ENCODE measurements at places on chromosomes 7 and 10.
A peak's percentile ranks its signal among the peaks of the same experiment; 100 is the strongest.

GRCh38 chr7:81584667-81585066 is 185.2 kb downstream of the HGF start:
- no peak overlapping the region for H3K4me3 ChIP-seq
- DNase-seq: no peak
- H3K27me3 ChIP-seq: no peaks in the 10 kb centered on the region
- no peaks in the 10 kb centered on the region for H3K4me1 ChIP-seq
- no peak overlapping the region for H3K27ac ChIP-seq

GRCh38 chr7:48472640-48473039 is 301.4 kb downstream of the ABCA13 start:
- H3K4me3 ChIP-seq: no peak overlapping the region
- H3K27me3 ChIP-seq: no peaks in the 10 kb centered on the region

DNA sequence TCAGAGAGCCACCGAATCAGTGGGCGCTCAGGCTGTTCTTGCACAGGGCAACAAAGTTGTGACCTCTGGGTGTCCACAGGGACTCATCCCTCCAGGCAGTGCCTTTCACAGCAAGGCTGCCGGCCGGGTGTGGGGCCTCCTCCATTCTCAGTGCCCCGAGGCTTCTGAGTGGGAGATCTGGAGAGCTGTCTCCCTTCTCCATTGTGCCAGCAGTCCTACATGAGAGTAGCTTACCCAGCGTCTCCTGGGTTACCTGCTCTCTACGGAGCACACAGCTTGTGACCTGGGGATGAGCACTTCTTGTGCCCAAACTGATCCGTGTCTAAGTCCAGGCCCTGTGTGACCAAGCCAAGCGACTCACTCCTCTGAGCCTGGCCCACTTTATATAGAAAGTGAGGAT is 240.9 kb upstream of the GRB10 start:
- H3K36me3 ChIP-seq: no peaks in the 10 kb centered on the region
- no peak for DNase-seq
- H3K27me3 ChIP-seq: no peaks in the 10 kb centered on the region
- no peak overlapping the region for H3K27ac ChIP-seq
- H3K4me3 ChIP-seq: no peak overlapping the region
- no peaks in the 10 kb centered on the region for H3K4me1 ChIP-seq

DNA sequence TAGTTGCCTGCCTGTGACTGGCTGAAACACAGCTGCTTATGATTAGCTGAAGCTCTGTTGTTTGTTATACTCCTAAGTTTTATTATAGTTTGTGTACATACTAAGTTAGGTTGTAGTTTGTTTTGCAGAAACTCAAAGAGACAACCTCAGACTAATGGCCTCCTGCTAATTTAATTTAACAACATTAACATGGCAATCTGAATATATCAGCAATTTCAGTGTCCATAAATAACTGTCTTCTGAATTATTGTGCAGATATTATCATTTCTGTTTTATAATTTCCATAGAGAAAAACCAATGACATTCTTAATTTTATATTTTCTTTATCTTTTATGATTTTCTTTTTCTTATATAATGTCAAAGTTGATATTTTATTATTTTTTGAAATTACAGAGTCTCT is 298.1 kb upstream of the PLXDC2 start:
- no peak for DNase-seq
- no peak overlapping the region for H3K27ac ChIP-seq
- H3K36me3 ChIP-seq: no peaks in the 10 kb centered on the region
- no peaks in the 10 kb centered on the region for H3K4me1 ChIP-seq
- H3K27me3 ChIP-seq: no peaks in the 10 kb centered on the region

GRCh38 chr10:110265573-110266193 is 39.0 kb downstream of the SMNDC1 start:
- H3K27ac ChIP-seq: peak overlapping the region; percentile 85
- no peaks in the 10 kb centered on the region for H3K27me3 ChIP-seq
- no peak for DNase-seq
- no peak overlapping the region for H3K4me3 ChIP-seq
- H3K36me3 ChIP-seq: no peaks in the 10 kb centered on the region
- H3K4me1 ChIP-seq: peaks cover 69% of the 10 kb centered on the region

- DNase-seq: no peak
- no peaks in the 10 kb centered on the region for H3K36me3 ChIP-seq
- H3K4me1 ChIP-seq: no peaks in the 10 kb centered on the region
- no peak overlapping the region for H3K27ac ChIP-seq
Measured at GRCh38 chr10:6570893-6571292, 9.2 kb downstream of the PRKCQ start.

GRCh38 chr7:108611268-108611667 is 41.6 kb downstream of the DNAJB9 start:
- no peaks in the 10 kb centered on the region for H3K4me1 ChIP-seq
- no peaks in the 10 kb centered on the region for H3K36me3 ChIP-seq
- no peak overlapping the region for H3K27ac ChIP-seq
- H3K4me3 ChIP-seq: no peak overlapping the region
- H3K27me3 ChIP-seq: no peaks in the 10 kb centered on the region

DNA sequence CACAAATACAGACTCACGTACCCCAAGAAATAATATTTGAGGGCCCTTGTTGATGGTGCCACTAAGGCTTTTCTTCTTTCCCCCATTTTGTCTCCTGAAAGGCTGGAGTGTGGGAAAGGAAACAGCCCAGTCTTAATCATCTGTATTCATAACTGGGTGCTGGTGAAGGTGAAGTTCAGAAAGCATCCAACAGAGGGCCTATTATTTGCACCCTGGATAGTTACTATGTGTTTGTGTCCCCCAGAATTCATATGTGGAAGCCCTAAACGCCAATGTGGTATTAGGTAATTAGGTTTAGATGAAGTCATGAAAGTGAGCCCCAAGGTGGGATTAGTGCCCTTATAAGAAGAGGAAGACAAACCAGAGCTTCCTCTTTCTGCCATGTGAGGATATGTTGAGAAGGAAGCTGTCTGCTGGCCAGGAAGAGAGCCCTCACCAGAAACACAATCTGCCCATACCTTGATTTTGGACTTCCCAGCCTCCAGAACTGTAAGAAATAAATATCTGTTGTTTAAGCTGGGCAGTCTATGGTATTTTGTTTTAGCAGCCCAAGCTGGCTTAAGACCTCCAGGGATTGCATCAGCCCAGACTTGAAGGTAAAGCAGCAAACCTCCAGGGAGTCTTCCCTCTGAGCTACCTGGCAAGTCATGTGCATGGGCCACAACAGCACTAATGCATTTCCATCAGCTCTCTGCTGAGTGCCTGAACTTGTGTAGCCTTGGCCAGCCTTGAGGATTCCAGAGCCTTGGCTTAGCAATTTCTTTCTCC is 90.0 kb upstream of the ADRB1 start:
- H3K27ac ChIP-seq: no peak overlapping the region
- no peak overlapping the region for H3K4me3 ChIP-seq
- no peaks in the 10 kb centered on the region for H3K4me1 ChIP-seq
- DNase-seq: no peak

GRCh38 chr7:11294965-11295364 is 321.3 kb downstream of the PHF14 start:
- DNase-seq: no peak
- no peaks in the 10 kb centered on the region for H3K27me3 ChIP-seq
- H3K36me3 ChIP-seq: no peaks in the 10 kb centered on the region
- no peak overlapping the region for H3K27ac ChIP-seq
- no peaks in the 10 kb centered on the region for H3K4me1 ChIP-seq

GRCh38 chr7:137135654-137136350 is 207.7 kb downstream of the PTN start:
- H3K27ac ChIP-seq: no peak overlapping the region
- DNase-seq: no peak
- no peaks in the 10 kb centered on the region for H3K27me3 ChIP-seq
- H3K4me1 ChIP-seq: no peaks in the 10 kb centered on the region
- no peaks in the 10 kb centered on the region for H3K36me3 ChIP-seq
- no peak overlapping the region for H3K4me3 ChIP-seq

DNA sequence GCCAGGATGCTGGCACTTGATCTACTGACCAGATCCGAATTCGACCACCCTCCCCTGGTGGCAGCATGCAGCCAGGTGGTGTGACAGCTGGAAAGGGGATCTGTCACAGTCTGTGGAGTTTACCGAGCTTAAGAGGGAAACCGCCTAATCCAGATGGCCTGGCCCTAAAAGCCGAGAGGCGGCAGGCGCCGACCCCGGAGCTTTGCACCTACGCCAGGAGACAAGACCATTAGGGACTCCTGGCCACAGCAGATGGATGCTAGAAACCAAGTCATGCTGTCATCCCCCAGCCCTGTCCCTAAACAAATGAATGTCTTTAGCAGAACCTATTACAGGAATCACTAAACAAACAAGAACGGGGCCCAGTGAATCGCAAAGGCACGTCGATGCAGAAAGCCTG is 27.7 kb downstream of the RCC1L start:
- H3K27ac ChIP-seq: peak overlapping the region; percentile 58
- no peaks in the 10 kb centered on the region for H3K27me3 ChIP-seq
- no peak overlapping the region for H3K4me3 ChIP-seq
- peaks cover 36% of the 10 kb centered on the region for H3K4me1 ChIP-seq
- DNase-seq: no peak
- H3K36me3 ChIP-seq: peaks cover 19% of the 10 kb centered on the region

DNA sequence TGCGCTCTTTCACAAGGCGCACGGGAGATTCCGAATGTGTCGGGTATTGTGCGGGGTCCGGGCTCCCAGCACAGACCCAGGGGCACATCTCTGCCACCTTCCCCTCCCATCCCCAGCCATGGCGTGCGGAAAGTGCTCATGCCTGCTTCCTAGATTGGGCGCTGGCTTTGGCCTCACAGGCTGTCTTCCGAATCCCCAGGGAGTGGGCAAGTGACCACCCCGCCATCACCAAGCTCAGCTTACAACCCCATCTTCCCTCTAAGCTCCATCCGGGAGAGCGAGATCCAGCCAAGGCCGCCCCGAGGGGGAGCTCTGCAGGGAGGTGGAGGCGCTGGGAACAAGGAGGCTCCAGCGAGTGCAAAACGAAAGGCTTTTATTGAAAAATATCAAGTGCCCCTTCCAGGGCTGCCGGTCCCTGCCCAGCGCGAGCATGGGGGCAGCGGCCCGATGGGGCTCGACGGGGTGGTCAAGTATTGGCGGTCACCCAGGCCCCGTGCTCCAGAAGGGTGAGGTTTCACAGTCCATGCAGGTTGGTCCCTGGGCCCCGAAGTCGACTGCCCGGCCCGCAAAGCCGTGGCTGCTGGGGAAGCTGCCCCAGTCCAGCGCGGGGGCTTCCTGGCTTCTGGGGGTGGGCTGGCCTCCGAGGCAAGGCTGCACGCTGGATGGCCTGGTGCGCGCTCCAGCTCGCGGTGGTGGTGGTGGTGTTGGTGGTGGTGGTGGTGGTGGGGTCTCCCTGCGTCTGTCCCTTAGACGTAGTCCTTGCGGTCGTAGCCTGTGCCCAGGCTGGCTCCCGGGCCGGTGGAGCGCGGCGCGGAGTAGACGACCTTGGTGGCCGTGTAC is 1.2 kb downstream of the CLDN3 start:
- DNase-seq: no peak
- no peak overlapping the region for H3K4me3 ChIP-seq
- no peaks in the 10 kb centered on the region for H3K27me3 ChIP-seq
- no peak overlapping the region for H3K27ac ChIP-seq
- no peaks in the 10 kb centered on the region for H3K36me3 ChIP-seq

GRCh38 chr7:50164559-50165170 is 71.6 kb upstream of the ZPBP start:
- H3K4me3 ChIP-seq: no peak overlapping the region
- no peak for DNase-seq
- no peaks in the 10 kb centered on the region for H3K4me1 ChIP-seq
- H3K36me3 ChIP-seq: no peaks in the 10 kb centered on the region
- no peak overlapping the region for H3K27ac ChIP-seq

- H3K4me1 ChIP-seq: peaks cover 62% of the 10 kb centered on the region
- H3K27ac ChIP-seq: no peak overlapping the region
- H3K4me3 ChIP-seq: no peak overlapping the region
- peaks cover 34% of the 10 kb centered on the region for H3K36me3 ChIP-seq
- H3K27me3 ChIP-seq: no peaks in the 10 kb centered on the region
Measured at GRCh38 chr7:76330261-76330660, 27.8 kb downstream of the HSPB1 start.

- H3K27me3 ChIP-seq: no peaks in the 10 kb centered on the region
- peak overlapping the region; percentile 96 for H3K4me3 ChIP-seq
- peaks cover 17% of the 10 kb centered on the region for H3K4me1 ChIP-seq
Measured at GRCh38 chr10:23095966-23096801, 805 bp downstream of the MSRB2 start.

DNA sequence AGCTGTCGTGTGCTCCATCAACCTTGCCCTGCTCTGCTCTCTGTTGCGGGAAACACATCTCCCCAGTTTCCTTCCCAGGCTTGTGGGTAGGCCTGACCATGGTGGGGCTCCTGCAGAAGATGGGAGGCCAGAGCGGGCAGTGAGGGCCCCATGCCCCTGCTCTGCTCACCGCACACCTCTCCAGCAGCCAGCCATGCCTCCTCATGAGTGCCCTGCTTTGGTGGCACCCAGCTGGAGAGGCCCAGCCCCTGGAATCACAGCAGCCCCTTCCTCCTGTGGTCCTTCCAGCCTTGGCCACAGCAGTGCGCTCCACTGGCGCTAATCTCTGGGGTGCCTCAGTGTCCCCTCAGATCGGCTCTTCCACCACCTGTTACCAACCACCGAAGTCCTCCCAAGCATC is 4.2 kb upstream of the OPN4 start:
- peaks cover 44% of the 10 kb centered on the region for H3K4me1 ChIP-seq
- H3K27me3 ChIP-seq: no peaks in the 10 kb centered on the region
- no peaks in the 10 kb centered on the region for H3K36me3 ChIP-seq
- no peak overlapping the region for H3K4me3 ChIP-seq
- peak; percentile 13 for DNase-seq
- peak overlapping the region; percentile 40 for H3K27ac ChIP-seq

DNA sequence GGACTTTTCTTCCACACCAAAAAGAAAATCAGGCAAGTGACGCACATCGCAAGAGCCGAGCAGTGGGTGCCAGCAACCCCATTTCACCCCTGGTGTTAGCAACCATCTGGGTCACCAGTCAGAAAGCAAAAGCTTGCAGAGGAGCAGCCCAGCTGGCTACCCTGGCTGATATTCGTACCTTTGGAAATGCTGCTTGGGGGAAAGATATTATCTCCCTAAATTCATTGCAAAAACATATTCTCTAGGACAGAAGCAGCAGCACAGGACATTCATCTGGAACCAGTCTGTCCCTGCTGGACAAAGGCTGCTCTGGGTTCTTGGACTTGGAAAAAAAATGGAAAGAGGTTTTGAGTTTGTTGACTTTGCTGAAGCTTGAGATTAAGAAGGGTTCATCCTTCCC is 45.8 kb downstream of the ERLIN1 start:
- no peak overlapping the region for H3K4me3 ChIP-seq
- H3K27ac ChIP-seq: no peak overlapping the region
- no peak for DNase-seq
- no peaks in the 10 kb centered on the region for H3K27me3 ChIP-seq

GRCh38 chr10:92696606-92697383 is 7.0 kb downstream of the HHEX start:
- H3K27me3 ChIP-seq: no peaks in the 10 kb centered on the region
- DNase-seq: no peak
